ENCODE measurements at places on chromosomes 4 and X.

DNA sequence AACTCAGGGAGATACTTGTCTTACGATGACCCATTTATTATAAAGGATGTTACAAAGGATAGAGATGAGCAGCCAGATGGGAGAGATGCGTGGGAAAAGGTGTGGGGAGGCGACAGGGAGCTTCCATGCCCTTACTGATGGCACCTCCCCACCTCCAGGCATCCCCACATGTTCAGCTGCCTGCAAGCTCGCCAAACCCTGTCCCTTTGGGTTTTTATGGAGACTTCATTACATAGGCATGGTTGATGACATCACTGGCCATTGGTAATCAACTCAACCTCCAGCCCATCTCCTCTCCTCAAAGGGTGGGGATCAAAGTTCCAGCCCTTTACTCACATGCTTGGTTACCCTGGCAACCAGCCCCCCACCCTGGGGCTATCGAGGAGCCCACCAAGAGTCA lies 29.4 kb upstream of the SLC2A9 start:
- no peak for DNase-seq

DNA sequence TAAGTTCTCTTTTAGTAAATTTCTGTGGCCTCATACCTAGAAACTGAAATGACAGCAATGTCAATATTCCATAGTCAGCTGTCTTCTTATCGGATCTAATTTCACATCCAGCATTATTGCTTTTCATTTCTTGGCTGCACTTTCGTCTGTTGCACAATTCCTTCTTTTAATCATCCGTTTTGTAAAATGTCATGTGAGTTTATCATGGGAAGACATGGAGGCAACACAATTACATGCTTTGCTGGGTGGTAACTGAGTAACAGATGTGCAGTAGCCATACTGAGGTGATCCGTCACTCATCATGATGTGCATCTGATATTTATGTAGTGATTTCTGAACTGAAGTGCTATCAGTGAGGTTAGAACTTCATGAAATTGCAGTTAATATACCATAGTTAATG lies 68.3 kb upstream of the SLC7A11 start:
- DNase-seq, result no peak

DNA sequence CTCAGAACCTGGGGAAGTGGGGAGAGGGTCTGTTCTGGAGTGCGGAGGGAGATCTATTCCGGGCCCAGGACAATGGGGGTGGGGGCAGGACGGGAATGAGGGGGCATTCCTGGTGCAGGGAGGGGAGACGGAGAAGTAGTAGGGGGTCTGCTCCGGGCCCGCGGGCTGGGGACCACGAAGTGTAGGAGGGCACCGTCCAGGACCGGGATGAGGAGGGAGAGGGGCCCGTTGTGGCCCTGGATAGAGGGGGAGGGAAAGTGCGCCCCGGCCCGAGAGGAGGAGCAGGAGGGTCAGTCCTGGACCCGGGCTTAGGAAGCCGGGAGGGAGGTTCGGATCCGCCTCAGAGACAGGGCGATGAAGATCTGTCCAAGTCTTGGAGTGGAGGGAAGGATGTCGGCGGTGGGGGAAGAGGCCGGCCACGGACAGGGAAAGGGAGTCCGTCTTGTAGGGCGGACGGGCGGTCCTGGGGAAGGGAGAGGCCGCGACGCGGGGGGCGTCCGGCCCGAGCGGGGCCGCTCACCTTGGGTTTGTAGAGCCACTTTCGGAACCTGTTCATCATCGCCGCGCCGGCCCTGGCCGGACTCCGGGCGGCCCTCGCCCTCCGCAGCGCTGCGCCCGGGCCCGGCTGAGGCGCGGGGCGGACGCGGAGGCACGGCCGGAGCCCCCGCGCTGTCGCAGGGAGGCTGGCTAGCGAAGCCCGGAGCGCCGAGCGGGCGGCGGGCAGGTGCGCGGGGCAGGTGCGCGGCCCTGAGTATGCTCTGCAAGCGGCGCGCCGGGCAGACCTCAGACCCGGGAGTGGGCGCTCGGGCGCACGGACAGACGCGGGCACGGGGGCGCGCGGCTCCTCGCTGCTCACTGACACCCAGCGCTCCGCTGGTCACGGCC lies at the start of gene ZFYVE28:
ZFYVE28 (minus strand) TSS at position 881 of the 885 bp plus-strand sequence; CDS start at position 559, 322 bp downstream.
- no peak for DNase-seq

- no peak for DNase-seq
Measured at GRCh38 chrX:22247169-22247568, 25.5 kb upstream of the CBLL2 start.

DNA sequence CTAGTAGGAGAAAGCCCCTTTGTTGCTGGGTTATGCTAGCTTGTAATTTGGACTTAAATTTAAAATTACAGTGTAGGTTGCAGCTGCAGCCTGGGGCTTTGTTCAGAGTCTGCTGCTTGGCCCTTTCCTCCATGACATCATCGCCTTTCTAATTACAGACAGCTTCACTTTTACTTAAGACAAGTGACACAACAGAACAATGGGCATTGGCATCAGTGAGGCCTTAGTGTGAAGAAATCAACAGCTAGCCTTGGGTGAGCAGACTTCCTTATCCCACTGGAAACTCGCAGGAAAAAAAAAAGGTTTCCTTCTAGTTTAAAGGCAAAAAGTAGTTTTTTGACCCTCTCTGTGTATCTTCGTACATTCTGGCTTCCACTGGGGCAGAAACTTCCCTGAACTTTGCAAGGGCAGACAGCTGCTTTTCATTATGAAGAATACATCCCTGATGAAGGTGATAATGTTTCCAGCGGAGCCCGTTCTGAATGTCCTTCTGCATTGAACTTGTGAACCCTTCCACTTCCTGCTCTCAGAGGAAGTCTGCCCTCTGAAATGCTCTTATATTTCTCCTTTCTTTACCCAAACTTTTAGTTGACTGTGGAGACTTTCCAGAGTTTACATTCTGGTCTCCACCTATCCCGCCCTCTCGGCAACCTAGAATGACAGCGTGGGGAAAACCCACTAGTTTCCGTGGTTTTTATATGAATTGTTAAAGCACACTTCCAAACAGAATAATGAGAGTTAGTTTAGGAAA lies 123.2 kb upstream of the FAM9C start:
- peak; percentile 22 for DNase-seq

- DNase-seq, result no peak
Measured at GRCh38 chrX:37380924-37381323, 31.8 kb downstream of the PRRG1 start.

DNA sequence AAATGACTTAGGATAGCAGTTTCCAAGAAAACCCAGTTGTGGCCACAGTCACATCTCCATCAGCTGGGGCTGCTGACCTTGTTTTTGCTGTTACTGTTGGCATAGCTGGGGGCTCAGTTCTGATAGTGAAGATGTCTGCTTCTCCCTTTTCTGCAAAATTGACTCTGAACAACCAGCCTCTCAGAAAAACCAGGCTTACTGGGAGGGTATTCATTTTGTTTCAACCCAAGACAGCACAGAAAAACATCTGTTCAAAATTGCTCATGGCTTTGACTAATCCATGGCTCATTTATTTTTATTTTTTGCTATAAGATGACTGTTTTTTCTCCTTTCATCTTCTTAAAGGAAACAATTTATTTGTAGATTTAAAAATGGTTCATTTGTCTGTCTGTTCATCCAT lies 53.1 kb downstream of the RASL11B start:
- no peak for DNase-seq

DNA sequence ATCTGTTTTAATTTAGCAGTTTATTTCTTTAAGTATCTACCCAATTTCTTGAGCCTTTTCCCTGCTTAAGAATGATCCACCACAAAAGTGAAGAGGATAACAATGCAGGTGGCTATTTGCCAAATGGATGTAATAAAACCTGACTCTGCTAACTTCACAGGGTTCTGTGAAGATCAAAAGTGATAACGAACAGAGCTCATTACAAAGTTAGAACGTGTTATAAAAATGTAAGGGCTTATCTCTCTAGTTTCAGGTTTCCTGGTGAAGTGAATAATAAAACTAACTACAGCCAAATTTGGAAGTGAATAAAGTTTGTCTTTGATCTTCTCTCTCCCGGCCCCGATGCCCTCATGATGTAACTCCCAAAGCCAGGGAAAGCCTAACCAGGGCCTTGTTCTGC lies 497.9 kb downstream of the SMARCA1 start:
- DNase-seq, result no peak

GRCh38 chr4:99062120-99062519 lies 26.5 kb downstream of the ADH5 start:
- no peak for DNase-seq

- no peak for DNase-seq
Measured at GRCh38 chr4:172596206-172596605, 572.4 kb upstream of the GALNT7 start.

DNA sequence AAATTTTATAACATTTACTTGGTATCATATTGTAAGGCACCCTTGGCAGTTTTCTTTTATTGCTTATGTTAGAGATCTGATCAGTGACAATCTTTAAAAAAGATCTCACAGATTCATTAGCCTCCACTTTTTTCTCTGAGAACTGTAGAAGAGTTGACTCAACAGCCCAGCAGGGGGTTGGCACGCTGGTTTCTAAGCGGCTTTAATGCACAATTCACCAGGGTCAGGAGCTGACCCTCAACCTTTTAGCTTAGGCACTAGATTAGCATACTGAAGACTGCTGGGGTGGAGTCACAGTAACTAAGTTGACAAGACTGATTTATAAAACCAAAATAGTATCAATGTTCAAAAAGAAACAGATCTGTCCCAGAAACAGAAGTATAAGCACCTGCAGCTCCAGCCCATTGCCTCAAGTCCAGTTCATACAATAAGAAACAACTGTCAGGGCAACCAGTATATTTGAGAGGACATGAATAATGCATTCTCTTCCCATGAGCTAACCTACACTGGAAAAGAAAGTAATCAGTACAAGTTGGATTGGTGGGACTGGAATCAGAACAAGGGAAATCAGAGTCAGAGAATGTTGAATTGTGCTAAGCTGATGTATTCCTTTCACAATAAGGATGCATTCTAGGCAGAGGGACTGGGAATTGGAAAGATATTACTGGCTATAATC lies 77.6 kb downstream of the PDE5A start:
- DNase-seq, result no peak

GRCh38 chrX:103941201-103941975 lies 21.0 kb upstream of the TMSB15B start:
- DNase-seq, result no peak

GRCh38 chr4:116018831-116019230 lies 905.4 kb upstream of the NDST4 start:
- no peak for DNase-seq

GRCh38 chr4:10480616-10481015 lies 23.4 kb upstream of the ZNF518B start:
- no peak for DNase-seq

DNA sequence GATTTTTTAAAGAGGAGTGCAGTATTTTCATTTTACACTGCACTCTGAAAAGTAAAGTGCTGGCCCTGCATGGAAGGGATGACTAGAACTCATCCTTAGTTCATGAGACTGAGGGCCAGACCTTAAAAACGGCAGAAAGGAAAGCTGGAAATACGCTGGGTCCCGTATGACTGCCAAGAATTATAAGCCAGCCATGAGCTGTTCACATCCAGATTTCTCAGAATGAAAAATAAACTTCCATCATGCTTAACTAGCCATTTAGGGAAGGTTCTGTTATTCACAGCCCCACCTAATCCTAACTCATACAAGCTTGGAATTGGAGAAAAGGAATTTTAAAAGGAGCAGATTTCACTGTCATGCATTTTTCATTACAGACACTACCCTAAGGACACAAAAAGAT lies 894.4 kb downstream of the FAT4 start:
- no peak for DNase-seq

DNA sequence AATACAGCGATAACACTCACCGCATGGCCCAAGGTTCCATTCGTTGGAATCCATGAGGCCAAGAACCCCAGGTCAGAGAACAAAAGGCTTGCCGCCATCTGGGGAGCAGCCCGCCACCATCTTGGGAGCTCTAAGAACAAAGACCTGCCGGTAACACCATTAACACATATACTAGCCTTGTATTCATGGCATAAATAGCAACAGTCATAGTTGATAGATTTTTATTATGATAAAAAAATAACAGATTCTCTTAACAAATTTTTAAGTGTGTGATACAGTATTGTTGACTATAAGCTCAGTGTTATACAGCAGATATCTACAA lies 309.4 kb downstream of the GLUD2 start:
- no peak for DNase-seq

GRCh38 chr4:80619070-80619674 lies 283.6 kb downstream of the CFAP299 start:
- no peak for DNase-seq

- DNase-seq, result no peak
Measured at GRCh38 chrX:80602036-80602860, 182.0 kb downstream of the TENT5D start.

DNA sequence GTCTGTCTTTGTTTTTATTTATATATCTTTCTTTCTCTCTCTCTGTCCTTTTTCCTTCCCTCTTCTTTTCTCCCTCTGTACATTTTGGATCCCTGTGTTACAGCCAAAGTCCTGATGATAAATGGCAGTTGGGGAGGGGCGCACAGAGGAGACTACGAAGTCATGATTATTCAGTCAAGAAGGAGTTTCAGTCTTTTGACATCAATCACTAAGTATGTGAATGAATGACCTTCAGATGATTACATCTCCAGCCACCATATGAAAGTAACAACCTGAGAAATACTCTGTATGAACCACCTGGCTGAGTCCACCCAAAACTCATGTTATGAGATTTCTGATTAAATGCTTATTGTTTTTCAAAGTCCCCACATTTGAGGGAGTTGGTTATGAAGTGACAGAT lies 45.0 kb downstream of the UGT2B7 start:
- no peak for DNase-seq

- DNase-seq, result no peak
Measured at GRCh38 chrX:16076834-16077233, 46.5 kb upstream of the GRPR start.

GRCh38 chr4:158121161-158121579 lies 51.7 kb downstream of the GASK1B start:
- DNase-seq, result no peak

- no peak for DNase-seq
Measured at GRCh38 chr4:3219761-3220475, 29.0 kb upstream of the MSANTD1 start.

GRCh38 chr4:100936661-100937375 lies 410.5 kb downstream of the PPP3CA start:
- DNase-seq, result no peak

- no peak for DNase-seq
Measured at GRCh38 chr4:89129080-89129640, 17.8 kb downstream of the TIGD2 start.

GRCh38 chr4:90582087-90582486 lies 454.9 kb downstream of the CCSER1 start:
- DNase-seq, result no peak

GRCh38 chr4:145195167-145195952 lies 15.0 kb upstream of the OTUD4 start:
- no peak for DNase-seq

- DNase-seq, result no peak
Measured at GRCh38 chr4:9977518-9978031, 43.7 kb downstream of the SLC2A9 start.

DNA sequence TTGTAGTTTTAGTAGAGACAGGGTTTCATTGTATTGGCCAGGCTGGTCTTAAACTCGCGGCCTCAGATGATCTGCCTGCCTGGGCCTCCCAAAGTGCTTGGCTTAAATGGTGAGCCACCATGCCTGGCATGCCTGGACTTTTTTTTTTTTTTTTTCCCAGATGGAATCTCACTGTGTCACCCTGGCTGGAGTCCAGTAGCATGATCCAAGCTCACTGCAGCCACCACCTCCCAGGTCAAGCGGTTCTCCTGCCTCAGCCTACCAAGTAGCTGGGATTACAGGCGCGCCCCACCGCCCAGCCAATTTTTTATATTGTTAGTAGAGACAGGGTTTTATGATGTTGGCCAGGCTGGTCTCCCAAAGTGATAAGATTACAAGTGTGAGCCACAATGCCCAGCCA lies 8.4 kb downstream of the UBE2K start:
- no peak for DNase-seq

GRCh38 chr4:153383131-153383530 lies 38.6 kb downstream of the MND1 start:
- DNase-seq, result no peak

Data from activated CD8-positive, alpha-beta T cell treated with anti-CD3 and anti-CD28 coated beads, Interleukin-2, amount 10 ng/mL, durations not matched to agents 7 days and 5 days (primary cell).